ENCODE measurements at places on chromosomes 7 and 10.

- DNase-seq, result no peak
Observed at GRCh38 chr10:29914986-29915785, 144.2 kb downstream of the JCAD start.

DNA sequence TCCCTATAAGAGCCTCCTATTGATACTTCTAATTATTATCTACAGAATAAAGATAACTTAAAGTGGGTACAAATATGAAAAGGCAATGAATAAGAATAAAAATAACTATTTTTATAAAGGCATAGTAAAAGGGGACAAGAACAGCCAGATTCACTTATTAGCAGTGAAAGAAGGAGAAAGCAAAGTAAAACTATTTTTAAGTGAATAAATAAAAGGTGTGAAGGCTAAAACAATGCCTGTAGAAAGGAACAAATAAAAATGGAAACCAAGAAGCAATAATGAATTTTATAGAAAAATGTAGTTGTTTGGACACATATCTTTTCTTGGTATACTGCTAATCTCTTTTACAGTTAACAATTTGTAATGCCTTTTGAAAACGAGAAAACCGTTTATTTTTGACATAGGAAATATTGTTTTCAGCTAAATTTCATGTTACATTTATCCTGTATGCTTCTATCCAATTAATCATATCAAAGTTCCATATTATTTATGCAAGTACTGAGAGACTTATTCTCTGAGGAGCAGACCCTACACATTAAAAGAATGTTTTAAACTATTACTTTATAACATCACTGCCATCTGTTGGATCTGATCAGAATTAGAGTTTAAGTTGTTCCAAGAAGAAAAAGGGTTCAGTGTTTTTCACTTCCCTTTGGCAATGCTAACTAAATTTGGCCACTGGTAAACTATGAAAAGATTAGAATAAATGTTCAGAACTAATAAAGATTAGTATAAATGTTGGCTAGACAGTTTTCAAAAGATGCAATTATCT, 59.1 kb downstream of the ARMC3 start:
- peak; percentile 23 for DNase-seq

DNA sequence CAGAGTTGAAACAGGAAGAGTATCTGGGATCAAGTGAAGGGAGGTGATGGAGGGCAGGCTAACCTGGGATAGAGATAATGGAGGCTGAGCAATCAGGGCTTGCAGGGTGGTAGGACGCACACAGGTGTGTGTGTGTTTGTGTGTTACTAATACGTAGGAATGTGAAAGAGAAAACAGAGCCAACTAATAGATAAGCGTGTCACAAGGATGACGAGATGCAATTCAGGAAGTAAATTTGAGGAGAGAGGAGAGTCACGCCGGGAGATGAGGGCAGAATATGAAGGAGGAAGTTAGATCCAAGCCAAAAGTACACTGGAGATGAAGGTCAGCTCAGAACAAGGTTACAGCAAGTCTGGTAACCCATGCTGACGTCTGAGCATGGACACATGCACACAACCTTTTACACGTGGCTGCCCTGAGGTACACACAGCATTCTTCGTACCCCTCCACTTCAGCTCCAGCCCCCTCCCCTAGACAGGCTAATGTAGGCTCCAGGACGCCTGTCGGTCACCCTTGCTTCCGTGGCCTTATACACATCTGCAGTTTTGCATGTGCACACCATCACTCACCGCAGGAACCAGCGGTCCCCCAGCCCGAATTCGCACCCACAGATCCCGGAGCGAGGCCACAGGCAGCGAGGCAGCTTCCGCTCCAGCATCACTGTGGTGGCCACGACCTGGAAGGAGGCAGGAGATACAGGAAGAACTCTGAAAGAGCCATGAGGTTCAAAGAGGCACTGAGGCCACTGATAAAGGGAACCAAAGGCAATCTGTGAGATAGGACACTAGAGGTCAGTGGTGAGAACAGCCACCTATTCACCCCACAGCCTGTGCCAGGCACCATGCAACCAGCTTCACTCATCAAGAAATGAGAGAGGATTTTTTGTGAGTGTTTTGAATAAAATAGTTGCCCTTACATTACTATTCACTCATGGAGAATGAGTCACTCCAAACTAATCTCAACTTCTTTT, 23.7 kb upstream of the TRPV6 start:
- DNase-seq, result no peak

DNA sequence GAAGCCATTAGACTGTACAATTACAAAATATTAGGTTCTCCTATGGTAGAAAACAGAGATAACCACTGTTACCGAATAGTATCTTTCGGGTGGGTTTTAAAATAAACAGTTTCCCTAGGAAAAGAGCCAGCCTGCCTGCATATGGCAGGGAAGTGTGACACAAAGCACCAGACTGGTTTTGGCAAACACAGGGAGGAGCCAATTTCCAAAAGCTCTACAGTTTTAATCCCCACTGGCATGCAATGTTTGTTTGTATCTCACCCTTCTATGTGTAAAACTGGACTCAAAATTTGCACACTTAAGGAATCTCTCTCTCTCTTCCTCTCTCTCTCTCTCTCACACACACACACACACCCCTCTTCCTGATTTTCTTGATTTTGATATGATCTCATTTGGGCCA, 261.7 kb downstream of the ETV1 start:
- no peak for DNase-seq

DNA sequence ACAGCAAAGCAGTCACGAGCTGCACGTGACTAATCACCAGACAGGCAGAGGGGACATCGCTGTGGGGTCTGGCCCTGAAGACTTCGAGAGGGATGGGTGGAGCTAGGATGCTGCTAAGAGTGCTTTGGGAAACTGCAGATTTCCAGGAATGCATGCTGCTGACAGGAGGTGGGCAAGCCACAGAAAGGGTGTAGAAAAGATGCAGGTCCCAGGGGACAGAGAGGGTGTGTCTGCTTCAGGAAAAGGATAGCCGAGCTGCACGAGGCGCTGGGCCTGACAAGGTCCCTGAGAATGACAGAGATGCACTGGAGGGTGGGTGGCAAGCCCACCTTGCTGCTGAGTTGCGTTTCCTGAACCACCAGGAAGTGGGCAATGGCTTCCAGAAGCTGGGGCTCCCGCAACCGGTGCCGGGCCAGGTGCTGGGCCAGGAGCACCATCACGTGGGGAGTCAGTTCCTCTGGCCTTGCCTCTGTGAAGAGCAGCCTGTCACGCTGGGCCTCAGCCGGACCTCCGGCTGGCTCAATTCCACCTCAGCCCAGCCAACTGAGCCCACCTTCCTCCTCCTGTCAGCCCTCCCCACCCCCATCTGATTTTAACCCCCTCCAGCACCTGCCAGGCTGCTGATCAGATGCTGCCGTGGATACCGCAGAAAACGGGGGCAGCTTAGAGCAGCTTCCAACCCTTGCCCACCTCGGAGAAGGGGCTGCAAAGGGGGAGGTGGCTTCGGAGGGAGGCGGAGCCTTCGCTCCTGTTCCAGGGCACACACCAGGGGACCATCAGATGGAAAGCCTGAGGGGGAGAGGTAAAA, 2.2 kb downstream of the FASTK start:
- DNase-seq, result no peak

DNA sequence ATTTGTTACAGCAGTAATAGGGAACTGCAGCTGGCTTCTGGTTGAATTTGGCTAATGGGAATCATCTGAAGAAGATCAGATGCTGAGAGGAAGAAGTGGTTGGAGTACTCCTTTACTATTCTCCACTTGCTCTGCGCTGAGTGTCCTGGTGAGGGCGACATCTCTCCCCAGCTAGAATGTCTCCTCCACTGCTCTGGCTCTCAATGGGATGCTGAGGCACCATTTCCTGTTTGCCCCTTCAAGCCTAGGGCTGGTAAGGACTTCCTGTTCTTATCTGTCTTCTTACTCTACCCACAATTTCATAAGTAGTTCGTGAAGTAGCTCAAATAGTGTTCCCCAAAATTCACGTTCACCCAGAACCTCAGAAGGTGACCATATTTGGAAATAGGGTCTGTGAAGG, 43.2 kb upstream of the TES start:
- no peak for DNase-seq

GRCh38 chr7:104772405-104773345, 241.3 kb upstream of the KMT2E start:
- DNase-seq, result no peak

All from CD8-positive, alpha-beta T cell (primary cell).